Naive thymus-derived CD4-positive, alpha-beta T cell (primary cell): ENCODE measurements at places on chromosomes 3 and 15.
A peak's percentile ranks its signal among the peaks of the same experiment; 100 is the strongest.

- DNase-seq = no peak
Measured at GRCh38 chr15:88800738-88801137, 2.5 kb upstream of the ACAN start.

DNA sequence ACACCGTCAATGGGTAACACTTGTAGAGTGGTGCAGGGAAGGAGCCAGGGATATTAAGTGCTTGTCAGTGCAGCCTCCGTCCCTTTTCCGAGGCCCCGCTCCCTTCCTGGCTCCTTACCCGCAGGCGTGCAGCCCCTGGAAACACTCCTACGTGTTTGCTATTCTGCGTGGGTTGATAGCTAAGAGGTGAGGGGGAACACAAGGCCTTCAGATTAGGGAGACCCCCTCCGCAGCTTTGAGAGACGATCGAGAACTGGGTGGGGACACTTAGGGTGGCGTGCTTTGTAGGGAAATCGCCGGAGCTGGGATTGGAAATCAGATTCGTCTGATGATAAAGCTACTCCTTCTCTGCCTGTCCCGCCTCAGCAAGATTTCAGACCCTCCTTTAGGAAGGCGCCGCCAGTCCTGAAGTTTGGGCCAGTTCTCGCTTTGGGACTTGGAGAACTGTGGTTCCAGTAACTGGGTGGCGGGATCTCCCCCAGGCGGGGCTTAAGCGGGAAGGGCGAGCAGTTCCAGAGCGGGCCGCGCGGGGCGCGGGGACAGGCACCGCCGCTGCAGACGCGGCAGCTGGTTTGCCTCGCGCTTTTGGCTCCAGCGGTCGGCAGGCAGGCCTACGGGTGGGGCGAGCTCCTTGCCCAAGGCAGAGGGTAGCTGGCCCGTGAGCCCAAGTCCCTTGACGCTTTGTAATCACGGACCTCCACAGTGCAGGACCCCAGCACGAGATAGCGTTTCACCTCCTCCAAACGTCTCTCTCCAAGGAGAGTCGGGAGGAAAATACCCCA lies 8.0 kb upstream of the FAM107A start:
- DNase-seq = peak; percentile 20

DNA sequence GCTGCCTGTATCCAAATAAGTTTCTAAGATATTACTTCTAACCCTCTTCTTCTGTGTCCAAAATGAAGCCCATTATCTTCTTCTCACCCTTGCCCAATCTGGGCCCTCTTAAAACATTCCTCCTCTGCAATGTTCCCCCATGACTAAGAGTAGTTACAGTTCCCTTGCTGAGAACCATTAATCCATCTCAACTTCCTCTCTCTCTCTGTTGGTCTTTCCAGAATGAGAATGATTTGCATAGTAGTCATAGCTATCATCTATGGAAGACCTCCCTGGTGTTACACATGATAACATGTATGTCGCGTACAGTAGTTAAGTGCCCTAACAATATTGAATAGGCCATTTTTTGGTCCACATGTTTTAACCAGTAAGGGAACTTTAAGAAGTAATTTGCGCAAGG lies 177.9 kb downstream of the ANXA2 start:
- DNase-seq = no peak

DNA sequence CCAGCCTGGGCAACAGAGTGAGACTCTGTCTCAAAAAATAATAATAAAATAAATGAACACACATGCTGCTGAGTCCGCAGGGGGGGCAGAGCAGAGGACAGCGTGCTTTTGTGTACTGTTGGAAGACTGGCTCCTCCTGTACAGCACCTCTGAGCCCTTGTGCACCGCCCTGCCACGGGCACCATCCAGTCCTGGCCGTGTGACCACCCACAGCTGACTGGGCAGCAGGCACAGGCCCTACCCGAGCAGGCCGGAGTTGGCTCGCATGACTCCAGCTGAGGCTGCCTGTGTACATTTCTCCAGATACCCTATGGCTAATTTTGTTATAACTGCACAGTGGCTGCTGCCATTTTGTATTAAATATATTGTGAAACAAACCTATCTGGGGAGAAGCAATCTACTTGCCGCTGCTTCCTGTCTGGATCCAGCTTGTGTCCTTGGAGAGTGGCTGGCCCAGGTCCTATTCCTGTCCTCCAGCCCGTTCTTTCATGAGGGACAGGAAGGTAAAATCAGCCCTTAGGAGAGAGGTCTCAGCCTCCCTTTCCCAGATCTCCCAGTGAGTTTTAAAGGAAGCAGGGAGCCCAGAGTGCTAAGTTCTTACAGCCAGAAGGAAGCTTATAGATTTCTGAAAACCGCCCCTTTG lies 14.6 kb downstream of the IVD start:
- no peak for DNase-seq

- no peak for DNase-seq
Measured at GRCh38 chr3:161072211-161072621, 32.9 kb downstream of the B3GALNT1 start.

GRCh38 chr3:48084170-48084569 lies 68.0 kb upstream of the MAP4 start:
- DNase-seq = no peak

- DNase-seq = no peak
Measured at GRCh38 chr3:23648996-23649395, 156.8 kb upstream of the UBE2E1 start.

- DNase-seq = no peak
Measured at GRCh38 chr3:17055374-17056276, 170.9 kb downstream of the PLCL2 start.

DNA sequence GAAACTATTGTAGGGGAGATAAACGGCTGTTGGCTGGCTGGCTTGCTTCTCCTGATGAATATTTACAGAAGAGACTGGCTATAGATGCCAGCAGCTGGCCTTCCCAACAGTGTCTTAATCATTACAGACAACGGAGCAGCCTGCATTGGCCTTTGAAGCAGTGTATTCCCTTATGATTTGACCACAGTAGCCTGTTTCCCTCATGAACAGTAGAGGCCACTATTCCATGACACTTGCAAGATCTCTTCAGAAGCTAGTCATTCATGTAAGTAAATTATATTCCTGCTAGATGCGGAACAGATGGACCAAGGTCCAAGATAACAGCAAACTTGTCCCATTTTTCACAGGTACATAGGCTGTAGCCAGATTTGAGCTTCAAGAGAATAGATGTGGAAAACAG lies 47.3 kb downstream of the TMCO5A start:
- DNase-seq = no peak
